ENCODE measurements at places on chromosomes 12 and 14. TPM values are rescaled to one million over a fixed set of nuclear protein-coding genes. Genes with fewer than 3 reads are reported as not detected.

GRCh38 chr14:89616852-89617341 is 199.9 kb upstream of the FOXN3 start:
- peak overlapping the region; percentile 97 for H3K27ac ChIP-seq
- H3K4me1 ChIP-seq = peaks cover 68% of the 10 kb centered on the region
- H3K27me3 ChIP-seq = no peaks in the 10 kb centered on the region
- H3K36me3 ChIP-seq = peaks cover 15% of the 10 kb centered on the region

DNA sequence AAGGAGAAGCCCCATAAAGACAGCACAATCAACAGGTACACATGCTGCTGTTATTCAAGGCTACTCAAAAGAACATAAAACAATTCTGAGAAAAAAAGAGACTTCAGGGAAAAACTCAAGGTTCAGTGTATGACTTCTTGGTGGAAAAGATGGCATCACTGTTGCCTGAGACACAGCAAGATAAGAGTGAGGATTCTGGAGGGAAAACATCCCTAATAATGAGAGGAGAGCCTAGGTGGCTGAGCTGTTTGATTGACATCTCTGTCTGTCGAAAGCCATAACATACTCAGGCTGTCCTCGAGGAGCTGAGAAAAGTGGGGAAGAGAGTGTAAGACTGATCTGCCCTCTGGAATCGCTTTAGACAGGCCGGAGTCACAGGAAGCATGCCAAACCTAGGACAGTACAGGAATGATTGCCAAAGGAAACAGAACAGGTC is 193.4 kb upstream of the AMIGO2 start:
- H3K4me1 ChIP-seq = peaks cover 92% of the 10 kb centered on the region
- no peaks in the 10 kb centered on the region for H3K27me3 ChIP-seq
- peak overlapping the region; percentile 84 for H3K27ac ChIP-seq

CLEC2A gene
- total RNA-seq = not detected

DNA sequence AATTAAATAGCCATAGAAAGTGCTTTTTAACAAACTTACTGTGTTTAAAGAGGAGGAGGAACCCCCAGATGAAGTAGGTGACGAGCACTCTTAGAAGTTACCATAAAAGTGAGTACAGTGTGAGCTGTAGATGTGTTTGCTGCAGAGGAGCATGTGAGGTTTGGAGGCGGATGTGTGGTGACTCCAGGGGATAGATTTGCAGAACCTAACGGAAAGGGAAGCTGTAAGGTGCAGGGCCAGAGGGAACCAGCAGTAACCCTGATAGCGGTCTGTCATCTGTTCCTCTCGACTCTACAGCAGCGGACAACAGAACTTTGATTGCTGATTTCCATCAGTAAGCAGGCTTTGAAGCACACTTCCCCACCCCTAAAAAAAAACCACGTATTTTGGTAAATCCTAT is 5.2 kb downstream of the CALM1 start:
- DNase-seq = no peak
- peak overlapping the region; percentile 95 for H3K27ac ChIP-seq
- H3K4me1 ChIP-seq = peaks cover 69% of the 10 kb centered on the region
- H3K27me3 ChIP-seq = no peaks in the 10 kb centered on the region

- no peak overlapping the region for H3K4me3 ChIP-seq
- no peak for DNase-seq
- no peak overlapping the region for H3K27ac ChIP-seq
- H3K4me1 ChIP-seq = no peaks in the 10 kb centered on the region
- H3K27me3 ChIP-seq = no peaks in the 10 kb centered on the region
These were observed 59.2 kb downstream of the AACS start for GRCh38 chr12:125124320-125124966.

ANP32D gene
- not detected for total RNA-seq

GRCh38 chr14:67999290-67999689 is 179.7 kb downstream of the RAD51B start:
- no peaks in the 10 kb centered on the region for H3K4me1 ChIP-seq
- H3K27ac ChIP-seq = no peak overlapping the region
- H3K4me3 ChIP-seq = no peak overlapping the region
- no peaks in the 10 kb centered on the region for H3K36me3 ChIP-seq

DNA sequence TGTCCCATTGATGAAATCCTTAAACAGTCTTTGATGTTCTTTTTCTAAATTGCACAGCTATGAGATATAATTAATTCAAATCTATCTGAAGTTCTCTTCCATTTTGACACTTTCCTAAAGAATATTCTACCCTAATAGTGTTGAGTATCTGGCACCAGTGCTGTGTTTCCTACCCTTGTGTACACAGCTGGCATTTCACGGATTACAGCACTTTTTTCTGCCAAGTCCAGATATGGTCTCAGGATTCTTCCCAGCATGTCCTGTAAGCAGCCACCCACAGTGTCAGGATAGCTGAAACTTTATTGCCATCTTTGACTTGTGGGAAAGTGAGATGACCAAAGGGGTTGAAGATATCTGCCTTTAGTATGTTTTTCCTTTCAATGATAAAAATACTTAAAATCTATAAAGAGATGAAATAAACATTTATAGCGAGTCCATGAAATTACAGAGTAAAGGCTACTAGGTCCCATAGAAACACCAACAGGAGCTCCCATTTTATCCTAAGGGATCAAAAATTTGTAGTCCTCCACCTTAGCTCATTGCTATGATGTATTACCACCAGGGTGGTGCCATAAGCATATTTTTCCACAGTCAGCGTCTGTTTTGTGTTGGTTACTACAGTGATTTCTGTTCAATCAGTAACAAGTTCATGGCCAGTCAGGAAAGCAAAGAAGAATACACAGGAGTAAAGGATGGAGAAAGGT is 96.7 kb downstream of the TRHDE start:
- no peak overlapping the region for H3K27ac ChIP-seq
- DNase-seq = no peak
- no peaks in the 10 kb centered on the region for H3K36me3 ChIP-seq
- no peaks in the 10 kb centered on the region for H3K4me1 ChIP-seq
- no peaks in the 10 kb centered on the region for H3K27me3 ChIP-seq
- H3K4me3 ChIP-seq = no peak overlapping the region

DNA sequence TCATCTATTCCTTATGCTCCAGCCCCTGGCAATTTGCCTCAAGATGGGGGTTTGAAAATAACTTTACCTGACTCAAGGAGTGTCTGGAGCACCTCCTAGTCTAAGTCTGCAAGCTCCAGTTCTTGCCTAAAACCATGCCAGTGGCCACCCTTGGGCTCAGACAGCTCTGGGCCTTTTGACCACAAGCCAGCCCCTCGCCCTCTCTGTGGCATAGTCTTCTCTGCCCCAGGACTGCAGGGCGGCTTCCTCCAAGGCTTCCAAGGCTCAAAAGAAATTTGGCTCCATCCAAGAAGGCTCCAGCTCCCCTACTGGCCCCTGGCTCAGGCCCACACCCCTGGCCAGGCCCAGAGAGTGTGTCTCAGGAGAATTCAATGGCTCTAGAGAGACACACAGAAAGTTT is 14.8 kb downstream of the ACVRL1 start:
- no peaks in the 10 kb centered on the region for H3K27me3 ChIP-seq
- H3K27ac ChIP-seq = no peak overlapping the region
- peaks cover 11% of the 10 kb centered on the region for H3K4me1 ChIP-seq
- no peak overlapping the region for H3K4me3 ChIP-seq
- DNase-seq = no peak

- H3K36me3 ChIP-seq = peaks cover 61% of the 10 kb centered on the region
- no peak for DNase-seq
- no peak overlapping the region for H3K4me3 ChIP-seq
- H3K27me3 ChIP-seq = no peaks in the 10 kb centered on the region
- no peak overlapping the region for H3K27ac ChIP-seq
These were observed 2.9 kb downstream of the RBM23 start for GRCh38 chr14:22915886-22916521.

DNA sequence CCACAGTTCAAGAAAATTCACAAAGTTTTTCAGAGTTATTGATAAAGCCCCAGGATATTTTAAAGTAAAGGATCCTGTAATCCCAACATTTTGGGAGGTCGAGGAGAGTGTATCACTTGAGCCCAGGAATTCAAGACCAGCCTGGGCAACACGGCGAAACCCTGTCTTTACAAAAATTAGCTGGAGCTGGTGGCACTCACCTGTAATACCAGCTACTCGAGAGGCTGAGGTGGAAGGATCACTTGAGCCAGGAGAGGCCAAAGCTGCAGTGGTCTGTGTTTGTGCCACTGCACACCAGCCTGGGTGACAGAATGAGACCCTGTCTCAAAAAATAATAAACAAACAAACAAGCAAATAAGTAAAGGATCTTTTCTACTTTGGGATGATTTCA is 39.5 kb upstream of the LRRK2 start:
- no peak for DNase-seq
- no peaks in the 10 kb centered on the region for H3K36me3 ChIP-seq
- H3K27me3 ChIP-seq = no peaks in the 10 kb centered on the region
- no peak overlapping the region for H3K4me3 ChIP-seq
- H3K27ac ChIP-seq = no peak overlapping the region
- H3K4me1 ChIP-seq = peaks cover 5% of the 10 kb centered on the region

- H3K27me3 ChIP-seq = peaks cover 17% of the 10 kb centered on the region
- no peaks in the 10 kb centered on the region for H3K4me1 ChIP-seq
- no peak for DNase-seq
- no peaks in the 10 kb centered on the region for H3K36me3 ChIP-seq
- no peak overlapping the region for H3K4me3 ChIP-seq
These were observed 342.6 kb upstream of the CCDC196 start for GRCh38 chr14:66143387-66144112.

NOS1 gene
- not detected for total RNA-seq

- no peak for DNase-seq
- H3K4me3 ChIP-seq = no peak overlapping the region
- no peaks in the 10 kb centered on the region for H3K27me3 ChIP-seq
- H3K4me1 ChIP-seq = peaks cover 27% of the 10 kb centered on the region
These were observed 225.3 kb upstream of the ATP2B1 start for GRCh38 chr12:89933911-89934310.

MYF5 gene
- not detected for total RNA-seq

DNA sequence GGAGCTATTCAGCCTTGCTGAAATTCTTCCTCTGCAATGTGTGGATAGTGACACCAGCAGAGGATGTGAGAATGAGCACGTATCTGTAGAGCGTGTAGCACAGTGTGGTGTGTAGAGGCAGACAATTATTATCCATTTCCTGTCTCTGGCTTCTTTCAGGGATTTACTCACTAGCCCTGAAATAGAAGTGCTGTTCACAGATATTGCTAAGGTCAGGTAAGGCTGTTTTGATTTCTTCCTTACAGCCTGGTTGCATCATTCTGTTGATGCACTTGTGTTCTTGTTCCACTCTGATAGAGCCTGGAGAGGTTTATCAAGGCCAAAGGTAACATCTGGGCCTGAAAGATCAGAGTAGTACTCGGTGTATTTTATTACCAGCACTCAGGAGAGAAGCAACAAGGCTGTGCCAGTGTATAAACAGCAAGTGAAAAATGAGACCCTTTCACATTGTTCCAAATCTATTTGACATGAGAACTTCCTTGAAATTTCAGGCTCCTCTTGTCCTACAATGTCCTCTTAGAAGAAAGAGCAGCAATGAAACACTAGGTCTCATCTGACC is 16.7 kb downstream of the ARG2 start:
- no peak overlapping the region for H3K4me3 ChIP-seq
- peak; percentile 8 for DNase-seq
- H3K27ac ChIP-seq = peak overlapping the region; percentile 58
- peaks cover 3% of the 10 kb centered on the region for H3K4me1 ChIP-seq

PTPN6 gene
- total RNA-seq = 335 TPM

TPPP2 gene
- total RNA-seq = not detected

DNA sequence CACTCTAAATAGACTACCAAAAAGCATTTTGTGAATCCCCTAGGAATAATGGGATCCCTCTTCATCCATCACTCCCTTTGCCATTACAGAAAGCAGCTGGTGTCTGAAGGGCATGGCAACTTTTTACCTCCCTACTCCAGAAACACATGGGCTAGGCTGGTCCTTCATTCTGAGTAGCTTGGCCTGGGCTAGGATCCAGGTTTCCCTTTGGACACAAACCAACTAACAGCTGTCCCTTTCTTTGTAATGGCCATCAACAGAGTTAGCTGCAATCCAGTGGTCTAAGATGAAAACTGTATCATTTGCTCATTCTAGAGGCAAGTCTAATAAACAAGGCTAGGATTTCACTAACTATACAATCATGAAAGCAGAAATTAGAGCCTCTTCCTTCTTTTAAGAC is 7.4 kb downstream of the GRIN2B start:
- H3K27me3 ChIP-seq = peaks cover 27% of the 10 kb centered on the region
- H3K4me1 ChIP-seq = no peaks in the 10 kb centered on the region
- H3K4me3 ChIP-seq = no peak overlapping the region
- H3K27ac ChIP-seq = no peak overlapping the region

- H3K27ac ChIP-seq = peak overlapping the region; percentile 66
- no peaks in the 10 kb centered on the region for H3K27me3 ChIP-seq
- no peak for DNase-seq
- no peaks in the 10 kb centered on the region for H3K36me3 ChIP-seq
- H3K4me1 ChIP-seq = peaks cover 7% of the 10 kb centered on the region
- no peak overlapping the region for H3K4me3 ChIP-seq
These were observed 45.6 kb upstream of the MIS18BP1 start for GRCh38 chr14:45298423-45299117.

GRCh38 chr12:116700066-116700465 is 37.8 kb downstream of the SPRING1 start:
- no peak for DNase-seq
- H3K4me3 ChIP-seq = no peak overlapping the region
- peaks cover 3% of the 10 kb centered on the region for H3K4me1 ChIP-seq
- no peaks in the 10 kb centered on the region for H3K36me3 ChIP-seq
- H3K27ac ChIP-seq = no peak overlapping the region

GRCh38 chr12:54033106-54033979 is 493 bp downstream of the HOXC5 start:
- DNase-seq = no peak
- H3K27ac ChIP-seq = no peak overlapping the region
- H3K4me1 ChIP-seq = peaks cover 25% of the 10 kb centered on the region
- no peak overlapping the region for H3K4me3 ChIP-seq
- no peaks in the 10 kb centered on the region for H3K36me3 ChIP-seq

- H3K36me3 ChIP-seq = no peaks in the 10 kb centered on the region
- no peak overlapping the region for H3K4me3 ChIP-seq
- H3K27me3 ChIP-seq = no peaks in the 10 kb centered on the region
- no peak overlapping the region for H3K27ac ChIP-seq
- peaks cover 20% of the 10 kb centered on the region for H3K4me1 ChIP-seq
These were observed 5.8 kb upstream of the LRP10 start for GRCh38 chr14:22865424-22866405.

POLE2 gene
- total RNA-seq = 46.5 TPM

DNA sequence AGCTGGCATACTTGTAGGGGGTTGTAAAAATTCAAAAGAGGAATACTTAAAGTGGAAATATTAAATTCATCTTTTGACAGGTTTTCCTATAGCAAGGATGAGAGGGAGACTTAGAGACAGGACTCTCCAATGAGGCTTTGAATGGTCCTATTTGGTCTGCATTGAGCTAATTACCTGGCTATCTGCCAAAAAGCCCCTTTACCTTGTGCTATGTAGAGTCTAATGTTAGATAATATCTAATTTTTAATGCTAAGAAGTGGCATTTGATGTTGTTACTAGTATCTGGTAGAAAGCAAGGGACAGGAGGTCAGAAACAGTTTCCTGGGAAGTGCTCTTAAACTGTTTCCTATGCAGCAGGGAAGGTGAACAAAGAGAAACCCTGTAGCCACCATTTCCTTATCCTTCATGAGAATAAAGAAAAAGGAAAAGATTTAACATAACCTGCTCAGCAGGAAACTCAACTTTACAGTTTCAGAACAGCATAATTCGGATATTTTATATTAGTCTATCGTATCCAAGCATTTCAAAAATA is 550.0 kb downstream of the SOX5 start:
- DNase-seq = no peak
- H3K27me3 ChIP-seq = no peaks in the 10 kb centered on the region
- no peak overlapping the region for H3K27ac ChIP-seq
- H3K4me3 ChIP-seq = no peak overlapping the region

Measured in activated CD4-positive, alpha-beta T cell treated with anti-CD3 and anti-CD28 coated beads for 36 hours (primary cell).